IgD-negative memory B cell (primary cell): ENCODE measurements at places on chromosomes 6 and 20. TPM values are rescaled to one million over a fixed set of nuclear protein-coding genes. Genes with fewer than 3 reads are reported as not detected.

The PDYN gene
- not detected for polyA plus RNA-seq

The VEGFA gene
- 0.19 TPM for polyA plus RNA-seq

The BPI gene
- not detected for polyA plus RNA-seq

The CNR1 gene
- 2.5 TPM for polyA plus RNA-seq

The TPD52L2 gene
- 80.4 TPM for polyA plus RNA-seq
